Right renal cortex interstitium (tissue), 3 donors: ENCODE measurements at places on chromosomes 12 and 14.

- no peak for DNase-seq
Measured at GRCh38 chr12:89618113-89618862, 90.3 kb downstream of the ATP2B1 start.

DNA sequence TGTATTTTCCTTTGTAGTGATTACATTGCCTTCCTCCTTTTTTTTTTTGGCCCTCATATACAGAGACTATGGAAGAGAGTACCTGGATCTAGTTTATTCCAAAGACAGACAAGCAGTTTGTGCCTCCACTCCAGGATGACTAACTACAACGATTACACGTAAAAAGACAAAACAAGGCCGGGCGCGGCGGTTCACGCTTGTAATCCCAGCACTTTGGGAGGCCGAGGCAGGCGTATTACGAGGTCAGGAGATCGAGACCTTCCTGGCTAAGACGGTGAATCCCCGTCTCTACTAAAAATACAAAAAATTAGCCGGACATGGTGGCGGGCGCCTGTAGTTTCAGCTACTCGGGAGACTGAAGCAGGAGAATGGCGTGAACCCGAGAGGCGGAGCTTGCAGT lies 2.2 kb downstream of the CERS5 start:
- DNase-seq: no peak

DNA sequence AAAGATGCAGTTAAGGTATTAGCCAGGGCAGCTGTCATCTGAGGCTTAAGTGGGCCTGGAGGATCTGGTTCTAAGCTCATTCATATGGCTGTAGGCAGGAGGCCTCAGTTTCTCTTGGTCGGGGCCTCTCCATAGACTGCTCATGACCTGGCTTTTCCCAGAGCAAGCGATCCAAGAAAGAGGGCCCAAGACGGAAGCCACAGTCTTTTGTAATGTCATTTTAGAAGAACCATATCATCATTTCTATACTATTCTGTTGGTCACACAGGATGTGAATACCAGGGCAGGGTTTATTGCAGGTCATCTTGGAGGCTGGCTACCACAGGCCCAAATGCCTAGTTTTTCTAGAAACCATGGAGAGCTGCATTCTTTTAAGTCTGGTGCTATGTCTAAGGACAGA lies 47.7 kb downstream of the GNG2 start:
- DNase-seq: no peak

- no peak for DNase-seq
Measured at GRCh38 chr12:48024735-48025134, 20.5 kb upstream of the COL2A1 start.

DNA sequence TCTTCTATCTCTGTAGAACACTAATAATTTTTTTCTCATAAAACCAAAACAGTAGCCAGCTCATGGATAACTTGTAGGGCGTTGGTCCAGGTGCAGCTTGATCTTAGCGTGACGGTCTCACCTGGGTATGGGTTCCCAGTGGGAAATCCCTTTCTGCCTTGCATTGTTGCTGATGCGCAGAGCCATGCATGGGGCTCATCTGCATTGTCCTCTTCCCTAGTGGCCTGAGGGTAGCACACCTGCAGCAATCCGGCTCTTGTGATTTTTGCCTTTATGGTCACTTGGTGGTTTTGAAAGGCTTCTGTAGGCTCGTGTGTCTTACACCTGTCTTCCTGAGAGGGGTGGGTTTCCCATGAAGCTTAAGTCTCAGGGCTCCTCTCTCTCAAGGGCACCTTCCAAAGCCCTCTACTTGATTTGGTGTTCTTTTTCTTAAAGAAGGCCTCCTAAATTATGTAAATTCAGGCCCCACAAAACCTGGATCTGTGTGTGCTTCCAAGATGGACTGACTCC lies 130.6 kb downstream of the PRKCH start:
- DNase-seq: no peak

GRCh38 chr14:64612971-64613666 lies 63.4 kb downstream of the PPP1R36 start:
- DNase-seq: no peak

- no peak for DNase-seq
Measured at GRCh38 chr12:20985399-20985798, 145.6 kb upstream of the SLCO1B1 start.

GRCh38 chr12:116731801-116732200 lies 6.1 kb downstream of the SPRING1 start:
- no peak for DNase-seq

- DNase-seq: no peak
Measured at GRCh38 chr12:55965941-55966407, at the start of gene PMEL. PMEL (minus strand) TSS chr12:55966042; CDS start chr12:55966011, 31 bp downstream.

DNA sequence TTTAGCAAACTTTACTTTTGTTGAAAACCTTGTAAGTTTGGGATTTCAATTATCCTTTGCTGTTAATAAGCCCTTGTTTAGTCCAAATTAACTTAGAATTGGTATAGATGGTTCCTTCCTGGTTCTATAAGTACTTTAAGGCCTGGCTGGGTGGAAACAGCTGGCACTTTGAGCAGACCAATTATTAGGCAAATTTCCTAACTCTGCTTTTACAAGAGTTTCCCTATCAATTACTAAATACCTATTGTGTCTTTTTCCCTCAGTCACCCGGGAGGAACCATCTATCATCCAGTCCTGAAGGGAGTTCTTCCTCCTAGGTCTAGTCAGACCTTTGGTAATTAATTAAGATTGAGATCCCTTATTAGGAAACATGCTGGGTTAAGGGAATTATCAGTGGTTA lies 138.0 kb downstream of the SLC38A6 start:
- DNase-seq: no peak

- DNase-seq: no peak
Measured at GRCh38 chr14:102951034-102951433, 28.6 kb downstream of the AMN start.

- no peak for DNase-seq
Measured at GRCh38 chr12:23781118-23781517, 168.4 kb downstream of the SOX5 start.

- no peak for DNase-seq
Measured at GRCh38 chr12:106369624-106370346, 12.2 kb downstream of the POLR3B start.

DNA sequence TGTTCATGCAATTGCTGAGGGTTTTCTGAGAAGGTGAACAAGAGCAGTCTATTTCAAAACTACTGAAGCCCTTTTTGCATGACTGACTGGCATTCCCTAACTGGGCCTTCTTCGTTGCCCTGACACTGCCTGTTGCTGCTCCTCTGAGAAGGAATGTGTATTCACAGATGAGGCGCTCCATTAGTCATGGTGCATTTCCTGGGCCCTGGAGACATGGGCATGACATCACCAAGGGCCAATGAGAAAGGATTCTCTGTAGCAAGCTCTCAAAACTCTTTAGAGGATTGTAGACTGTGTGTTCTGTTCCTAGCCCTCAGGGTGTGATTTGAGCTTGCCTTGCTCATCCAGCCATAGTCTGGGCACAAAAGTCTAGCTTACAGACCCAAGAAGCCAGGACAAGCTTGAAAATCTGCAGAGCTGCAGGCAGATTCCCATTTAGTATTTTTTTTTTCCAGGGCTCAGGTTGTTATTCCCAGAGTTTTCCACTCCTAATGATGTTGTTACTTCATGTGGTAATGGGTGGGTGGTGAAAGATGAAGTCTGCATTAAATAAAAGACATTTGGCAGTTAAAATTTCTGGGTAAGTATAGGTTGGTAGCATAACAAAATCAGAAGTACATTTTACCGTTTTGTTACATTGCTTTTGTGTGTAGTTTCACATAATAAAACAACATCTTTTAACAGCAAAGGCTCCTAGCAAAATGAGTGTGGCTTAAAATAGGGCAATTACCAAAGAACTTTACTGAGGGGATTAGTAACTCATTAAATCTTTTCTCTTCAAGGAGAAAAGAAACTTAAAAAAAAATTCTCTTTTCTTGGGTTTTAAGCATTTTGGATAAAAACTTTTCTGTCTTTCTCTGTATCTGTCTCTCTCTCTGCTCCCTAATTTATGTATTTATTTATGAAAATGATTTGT lies 318.4 kb downstream of the RAD51B start:
- peak; percentile 43 for DNase-seq

- DNase-seq: no peak
Measured at GRCh38 chr14:97592341-97592980, 795.3 kb downstream of the VRK1 start.

GRCh38 chr12:111505601-111506036 lies 93.5 kb downstream of the ATXN2 start:
- DNase-seq: no peak

DNA sequence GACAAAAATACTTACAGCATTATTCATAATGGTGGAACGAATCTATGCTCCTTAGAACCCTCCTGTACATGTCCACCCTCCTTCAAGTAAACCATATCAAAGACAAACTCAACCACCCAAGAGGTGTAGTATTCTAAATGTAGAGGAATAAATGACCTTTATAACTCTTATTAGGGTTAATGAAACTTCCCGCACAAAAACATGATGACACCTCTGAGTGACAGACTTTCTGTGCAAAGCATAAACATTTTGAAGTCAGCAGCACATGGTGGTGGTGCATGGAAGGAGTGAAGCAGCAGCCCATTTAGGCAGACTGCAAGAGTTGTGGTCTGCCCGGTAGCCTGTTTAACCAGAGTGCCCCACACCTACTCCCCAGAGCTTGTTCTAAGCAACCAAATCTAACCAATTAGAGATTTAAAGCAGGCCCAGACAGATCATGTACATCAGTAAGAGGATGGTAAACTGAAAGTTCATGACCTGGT lies 615 bp upstream of the ASB8 start:
- no peak for DNase-seq

- DNase-seq: no peak
Measured at GRCh38 chr14:100098171-100098570, 32.9 kb downstream of the EVL start.

DNA sequence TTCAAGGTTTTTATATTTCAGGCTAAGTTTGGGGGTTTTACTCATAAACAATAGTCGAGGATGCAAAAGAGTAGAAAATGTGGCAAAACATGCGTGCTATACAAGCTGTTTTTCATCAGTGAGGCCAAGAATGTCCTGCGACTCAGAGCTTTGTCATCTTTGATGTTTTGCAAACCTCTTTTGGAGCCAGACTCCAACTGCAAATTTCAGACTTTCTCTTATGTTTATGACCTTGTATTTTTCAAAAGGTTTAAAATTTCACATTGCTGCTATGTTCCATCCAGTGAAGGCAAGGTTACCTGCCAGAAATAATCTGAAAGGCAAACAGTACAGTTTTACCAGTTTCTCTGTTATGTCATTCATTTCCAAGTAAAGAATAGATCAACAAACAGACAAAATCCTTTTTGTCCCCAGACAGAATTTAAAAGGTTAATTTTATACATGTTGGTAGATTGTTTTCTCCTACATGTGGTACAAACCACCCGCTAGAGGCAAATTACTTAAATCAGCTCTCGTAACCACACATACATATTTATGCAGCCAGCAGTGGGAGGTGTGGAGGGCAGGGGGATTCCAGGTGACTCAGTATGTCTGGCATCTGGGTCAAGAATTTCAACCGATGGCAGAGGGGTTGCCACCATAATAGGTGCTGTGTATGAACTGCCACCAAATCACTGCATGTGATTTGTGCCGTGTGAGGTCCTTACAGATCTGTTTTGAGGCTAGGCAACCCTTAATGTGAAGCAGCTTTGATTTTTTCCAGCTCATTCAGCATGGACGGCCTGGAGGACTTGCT lies 119.8 kb upstream of the CPM start:
- no peak for DNase-seq
